ENCODE measurements at places on chromosomes 16 and 17.

GRCh38 chr17:74392848-74393247 lies 25.5 kb downstream of the GPR142 start:
- DNase-seq = no peak

- no peak for DNase-seq
Measured at GRCh38 chr17:40279402-40279801, 8.3 kb upstream of the CDC6 start.

GRCh38 chr17:42608305-42609181 lies 631 bp downstream of the RETREG3 start:
- DNase-seq = peak; percentile 16

DNA sequence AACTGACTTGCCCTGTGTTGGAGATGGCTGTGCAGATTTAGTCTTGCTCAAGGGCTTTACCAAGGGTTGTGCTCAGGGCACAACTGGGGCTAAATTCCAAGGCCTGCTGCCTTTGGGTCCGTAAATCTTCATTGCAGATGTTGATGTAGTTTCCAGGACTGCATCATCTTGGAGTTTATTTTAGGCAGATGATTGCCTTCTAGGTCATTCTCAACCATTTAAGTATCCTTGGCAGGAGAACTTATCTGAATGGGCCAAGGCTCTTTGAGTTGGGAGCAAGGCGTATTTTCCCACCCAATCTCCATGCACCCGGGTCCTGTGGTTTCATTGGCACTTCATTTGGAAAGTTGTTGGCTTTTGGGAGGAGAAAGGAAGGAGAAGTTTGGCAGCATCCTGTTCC lies 200.3 kb downstream of the MSI2 start:
- no peak for DNase-seq
